Cortex of kidney (tissue), 1 donor: ENCODE measurements at places on chromosomes 7 and 10.

DNA sequence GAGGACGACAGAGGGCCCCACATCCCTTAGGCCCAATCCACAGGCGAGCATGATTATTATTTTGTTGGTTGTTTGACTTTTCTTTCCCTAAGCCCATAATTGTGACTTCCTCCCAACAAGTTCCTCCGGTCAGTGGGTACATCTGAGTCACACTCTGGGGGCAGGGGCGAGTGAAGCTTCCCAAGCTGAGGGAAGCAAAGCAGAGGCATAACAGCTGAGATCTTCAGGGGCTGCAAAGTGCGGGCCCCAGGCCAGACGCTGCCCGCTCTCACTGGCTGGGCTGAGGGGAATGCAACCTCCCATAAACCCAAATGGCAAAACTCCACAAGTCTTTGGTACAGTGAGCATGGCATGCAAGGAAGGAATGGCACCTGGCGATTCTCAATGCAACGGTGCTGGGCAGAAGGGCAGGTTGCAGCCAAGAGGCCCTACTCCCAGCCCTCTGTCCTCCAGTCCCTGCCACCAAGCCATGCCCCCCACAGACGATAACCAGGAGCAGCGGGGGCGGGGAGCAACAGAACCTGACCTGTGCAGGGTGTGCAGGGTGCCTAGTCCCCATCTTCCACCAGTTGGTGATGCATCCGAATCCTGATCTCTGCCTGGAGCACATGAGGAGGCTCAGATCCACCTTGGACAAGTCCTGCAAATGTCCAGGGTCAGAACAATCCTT lies 25.3 kb downstream of the TNS3 start:
- no peak for DNase-seq

DNA sequence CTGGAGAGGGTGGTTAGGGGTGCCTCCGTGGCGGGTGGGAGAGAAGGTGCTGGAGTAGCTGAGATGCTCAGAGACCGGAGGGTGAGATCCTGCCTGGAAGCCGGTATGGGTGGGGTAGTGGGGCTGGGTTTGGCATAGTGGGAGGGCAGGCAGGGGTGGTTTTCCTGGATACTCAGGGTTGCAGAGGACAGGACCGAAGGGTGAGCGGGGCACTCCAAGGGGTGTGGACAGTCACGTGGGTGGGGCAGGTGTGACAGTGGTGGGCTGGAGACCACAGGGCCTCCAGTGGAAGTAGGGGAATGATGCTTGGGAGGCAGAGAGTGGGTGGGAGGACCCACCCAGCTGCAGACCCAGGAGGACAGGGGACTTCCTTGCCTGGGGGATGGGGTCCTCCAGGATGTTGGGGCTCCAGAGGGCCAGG lies 1.9 kb downstream of the SCART1 start:
- DNase-seq, result no peak

DNA sequence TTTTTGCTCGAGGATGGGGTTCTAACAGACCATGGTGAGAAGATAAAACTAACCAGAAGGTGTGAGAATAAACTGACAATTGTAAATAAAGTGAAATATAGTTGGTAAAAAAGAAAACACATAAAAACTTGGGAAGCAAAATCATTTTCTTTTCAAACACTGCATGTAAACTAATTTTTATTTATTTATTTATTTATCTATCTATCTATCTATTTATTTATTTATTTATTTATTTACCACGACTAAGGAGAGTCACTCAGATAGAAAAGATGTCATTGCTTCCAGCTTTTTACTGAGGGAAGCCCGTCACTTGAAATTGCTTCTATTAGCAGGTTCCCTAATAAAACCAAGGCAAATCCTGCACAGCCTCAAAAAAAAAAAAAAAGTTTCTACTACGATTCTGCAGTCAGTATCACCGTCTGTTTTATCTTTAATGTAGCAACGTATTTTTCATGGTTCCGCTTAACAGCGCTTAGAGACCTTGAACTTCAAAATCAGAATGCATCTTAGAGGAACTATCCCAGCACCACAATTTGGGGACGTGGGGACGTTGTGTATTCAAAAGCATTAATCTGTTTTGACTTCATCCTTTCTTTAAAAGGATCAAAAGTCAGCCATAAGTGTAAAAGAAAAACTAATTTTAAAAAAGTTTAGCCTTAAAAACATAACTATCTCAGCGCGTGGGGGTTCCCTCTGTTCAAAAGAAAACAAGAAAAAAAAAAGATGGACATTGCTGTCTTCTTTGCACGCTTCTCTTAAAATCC lies 33.3 kb upstream of the EBLN1 start:
- no peak for DNase-seq

GRCh38 chr10:71218046-71218650 lies 5.8 kb downstream of the UNC5B start:
- DNase-seq, result no peak

DNA sequence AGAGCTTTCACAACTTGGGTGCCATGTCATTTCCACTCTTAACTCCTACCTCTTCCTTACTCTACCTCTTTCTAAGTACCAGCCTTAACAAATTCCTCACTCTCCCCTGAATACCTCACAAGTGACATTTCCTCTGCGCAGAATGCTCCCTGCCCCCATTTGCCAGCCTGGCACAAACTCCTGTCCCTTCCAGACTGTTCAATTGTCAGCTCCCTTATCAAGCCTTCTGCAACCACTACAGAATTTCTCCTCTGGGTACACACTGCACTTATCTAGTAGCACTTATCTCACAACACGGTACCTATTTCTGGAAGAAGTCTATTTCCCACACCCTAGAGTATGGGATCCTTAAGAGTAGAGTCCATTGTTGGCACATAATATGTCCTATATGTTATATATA lies 39.1 kb upstream of the ANAPC16 start:
- DNase-seq, result no peak

DNA sequence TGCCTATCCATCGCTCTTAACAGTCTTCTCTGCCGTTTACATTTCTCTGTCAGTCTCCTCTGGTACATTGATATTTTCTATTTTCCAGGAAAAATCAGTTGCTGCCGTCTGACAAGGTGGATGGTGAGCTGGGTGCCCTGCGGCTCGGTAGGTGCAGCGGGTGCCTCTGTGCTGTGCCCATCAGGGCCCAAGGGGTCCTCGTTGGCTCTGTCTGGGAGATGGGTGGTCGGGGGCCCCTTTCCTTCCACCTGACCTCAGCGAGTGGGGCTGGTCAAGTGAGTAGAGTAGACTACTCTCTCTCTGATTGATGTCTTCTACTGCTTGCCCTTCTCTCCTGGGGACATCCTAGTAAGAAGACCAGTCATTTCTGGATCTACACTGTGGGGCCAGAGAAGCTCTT lies 57.4 kb downstream of the MINDY4 start:
- DNase-seq, result no peak

DNA sequence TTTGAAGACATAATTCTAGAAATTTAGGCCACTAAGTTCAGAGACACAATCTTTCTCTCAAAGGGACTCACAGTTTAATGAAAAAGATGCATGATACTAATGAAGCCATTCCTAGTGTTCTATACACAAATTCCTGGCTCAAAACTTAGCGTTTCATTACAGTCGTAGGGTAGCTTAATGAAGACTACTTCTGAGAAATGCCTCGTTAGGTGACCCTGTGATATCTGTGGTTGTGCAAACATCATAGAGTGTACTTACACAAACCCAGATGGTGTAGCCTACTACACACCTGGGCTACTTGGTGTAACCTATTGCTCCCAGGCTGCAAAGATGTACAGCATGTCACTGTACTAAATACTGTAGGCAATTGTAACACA lies 488 bp upstream of the CHCHD3 start:
- no peak for DNase-seq

DNA sequence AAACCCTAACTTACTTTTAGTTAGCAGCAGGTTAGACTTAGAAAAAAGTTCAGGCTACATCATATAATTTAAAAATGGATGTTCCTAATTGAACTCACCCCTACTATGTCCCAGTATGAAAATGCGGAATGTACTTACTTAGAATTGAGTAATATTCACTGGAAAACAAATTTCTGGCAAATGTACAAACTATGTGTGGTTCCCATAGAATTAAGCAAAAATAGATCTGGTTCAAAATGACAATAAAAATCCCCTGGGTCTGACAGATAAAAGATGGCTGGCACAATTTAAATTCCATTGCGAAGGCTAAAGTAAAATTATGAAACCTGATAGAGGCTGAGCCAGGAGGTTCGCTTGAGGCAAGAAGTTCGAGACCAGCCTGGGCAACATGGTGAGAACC lies 42.4 kb upstream of the PRKAR2B start:
- DNase-seq, result no peak

DNA sequence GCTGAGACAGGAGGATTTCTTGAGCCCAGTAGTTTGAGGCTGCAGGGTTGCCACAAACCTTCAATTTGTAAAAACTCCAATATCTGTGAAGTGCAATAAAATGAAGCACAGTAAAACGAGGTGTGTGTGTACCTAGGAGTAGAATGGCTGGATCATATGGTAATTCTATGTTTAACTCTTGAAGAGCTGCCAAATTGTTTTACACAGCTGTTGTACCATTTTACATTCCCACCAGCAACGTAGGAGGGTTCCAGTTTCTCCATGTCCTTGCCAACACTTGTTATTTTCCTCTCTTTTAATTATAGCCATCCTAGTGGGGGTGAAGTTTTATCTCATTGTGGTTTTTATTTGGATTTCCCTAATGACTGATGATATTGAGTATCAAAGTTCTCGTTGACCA lies 16.2 kb downstream of the PLEKHA1 start:
- DNase-seq, result no peak

GRCh38 chr10:119724593-119725516 lies 995 bp upstream of the INPP5F start:
- no peak for DNase-seq

GRCh38 chr10:132893090-132893489 lies 49.3 kb downstream of the CFAP46 start:
- no peak for DNase-seq
